ENCODE measurements at places on chromosomes 13 and 19.
A peak's percentile ranks its signal among the peaks of the same experiment; 100 is the strongest.

DNA sequence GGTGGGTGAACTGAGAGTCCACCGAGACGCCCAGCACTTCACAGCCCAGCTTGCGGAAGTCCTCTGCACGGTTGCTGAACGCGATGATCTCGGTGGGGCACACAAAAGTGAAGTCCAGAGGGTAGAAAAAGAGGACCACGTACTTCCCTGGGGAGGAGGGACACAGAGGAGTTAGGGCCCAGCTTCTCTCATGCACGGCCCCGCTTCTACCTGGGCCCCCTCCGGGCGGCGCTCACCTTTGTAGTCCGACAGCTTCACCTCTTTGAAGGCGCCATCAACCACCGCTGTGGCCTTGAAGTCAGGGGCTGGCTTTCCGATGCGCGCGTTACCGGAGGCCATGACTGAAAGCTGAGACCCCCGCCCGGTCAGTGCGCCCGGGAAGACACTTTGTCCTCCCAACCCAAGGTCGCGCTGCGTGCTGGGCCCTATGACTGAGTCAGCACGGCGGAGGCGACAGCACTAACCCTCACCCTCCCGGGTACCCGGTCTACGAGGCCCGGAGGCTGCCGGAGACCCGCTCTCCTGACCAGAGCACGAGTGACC is 606 bp downstream of the PRDX2 start:
- no peak for DNase-seq

DNA sequence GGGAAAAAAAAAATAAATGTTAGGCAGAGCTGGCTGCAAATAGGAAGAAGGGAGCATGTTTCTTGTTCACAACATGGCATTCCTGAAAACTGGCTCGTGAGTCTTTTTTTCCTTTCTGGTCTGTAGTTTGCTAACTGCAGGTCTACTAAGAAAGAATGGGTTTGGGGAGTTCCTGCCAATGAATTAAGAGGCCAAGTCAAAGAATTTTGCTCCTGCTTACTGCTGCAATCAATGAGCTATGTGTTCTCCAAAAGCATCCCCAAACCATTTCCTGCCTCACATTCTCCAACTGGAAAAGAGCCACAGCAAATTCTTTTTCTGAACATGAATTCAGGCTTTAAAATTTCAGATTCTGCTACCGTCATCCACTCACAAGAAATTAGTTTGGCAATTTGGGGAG is 88.6 kb downstream of the DCT start:
- DNase-seq = peak; percentile 45

GRCh38 chr13:100875392-100876043 is 200.9 kb upstream of the TMTC4 start:
- no peak for DNase-seq

DNA sequence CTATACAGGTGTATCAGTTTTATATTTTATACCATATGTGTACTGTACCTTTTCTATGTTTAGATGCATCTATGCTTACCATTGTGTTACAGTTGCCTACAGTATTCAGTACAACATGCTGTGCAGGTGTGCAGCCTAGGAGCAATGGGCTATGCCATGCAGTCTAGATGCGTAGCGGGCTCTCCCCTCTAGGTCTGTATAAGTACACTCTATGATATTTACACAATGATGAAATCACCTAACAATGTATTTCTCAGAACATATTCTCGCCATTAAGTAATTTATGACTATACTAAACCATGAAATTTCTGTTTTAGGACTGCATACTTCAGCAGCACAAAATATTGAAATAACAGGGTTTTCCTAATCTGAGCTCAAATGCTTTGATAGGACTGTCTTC is 179.6 kb downstream of the RFC3 start:
- DNase-seq = no peak

DNA sequence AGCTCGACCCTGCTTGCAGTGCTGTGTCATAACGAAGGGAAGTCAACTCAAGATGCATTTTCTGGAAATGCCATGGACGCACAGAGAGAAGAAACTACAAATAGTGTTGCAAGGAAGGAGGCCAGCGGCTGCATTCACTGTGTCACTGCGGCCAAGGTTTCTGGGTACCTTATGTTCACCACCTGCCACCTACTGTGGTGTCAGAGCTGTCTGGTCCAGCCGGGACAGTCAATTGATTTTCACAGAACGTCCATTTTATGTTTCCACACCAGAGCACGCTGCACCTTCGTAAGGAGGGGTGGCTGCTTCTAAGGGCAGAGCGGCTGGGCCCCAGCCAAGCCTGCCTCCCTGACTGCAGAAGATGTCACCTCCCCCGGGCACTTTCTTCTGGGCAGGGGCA is 17.7 kb downstream of the TSHZ3 start:
- DNase-seq = no peak

DNA sequence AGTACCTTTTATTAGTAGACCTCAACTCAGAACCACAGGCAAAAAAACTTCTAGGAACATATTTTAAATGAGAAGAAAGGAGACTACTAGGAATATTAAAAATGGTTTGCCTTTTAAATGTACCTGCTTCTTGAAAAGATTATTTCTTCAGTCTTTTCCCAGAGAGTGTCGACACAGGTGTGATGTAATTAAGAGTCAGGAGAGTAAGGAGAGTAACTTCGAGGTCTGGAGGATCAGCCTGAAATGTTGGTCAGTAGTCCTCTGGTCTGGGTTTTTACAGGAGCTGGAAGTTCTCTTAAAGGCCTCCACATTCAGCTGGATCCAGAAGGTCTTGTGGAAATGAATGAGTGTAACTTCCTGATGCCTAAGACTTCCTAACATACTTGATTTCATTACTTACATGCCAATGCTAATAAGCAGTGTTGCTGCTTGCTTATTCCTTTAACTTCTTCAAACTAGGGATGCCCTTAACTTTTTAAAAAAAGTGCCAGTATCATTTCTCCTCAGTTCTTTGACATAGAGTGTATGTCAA is at the start of gene KCTD4:
KCTD4 (minus strand) TSS at position 345 of the 532 bp plus-strand sequence. CDS start 6,478 bp downstream, outside the sequence.
- DNase-seq = no peak
